ENCODE measurements at places on chromosomes 12 and 14.

DNA sequence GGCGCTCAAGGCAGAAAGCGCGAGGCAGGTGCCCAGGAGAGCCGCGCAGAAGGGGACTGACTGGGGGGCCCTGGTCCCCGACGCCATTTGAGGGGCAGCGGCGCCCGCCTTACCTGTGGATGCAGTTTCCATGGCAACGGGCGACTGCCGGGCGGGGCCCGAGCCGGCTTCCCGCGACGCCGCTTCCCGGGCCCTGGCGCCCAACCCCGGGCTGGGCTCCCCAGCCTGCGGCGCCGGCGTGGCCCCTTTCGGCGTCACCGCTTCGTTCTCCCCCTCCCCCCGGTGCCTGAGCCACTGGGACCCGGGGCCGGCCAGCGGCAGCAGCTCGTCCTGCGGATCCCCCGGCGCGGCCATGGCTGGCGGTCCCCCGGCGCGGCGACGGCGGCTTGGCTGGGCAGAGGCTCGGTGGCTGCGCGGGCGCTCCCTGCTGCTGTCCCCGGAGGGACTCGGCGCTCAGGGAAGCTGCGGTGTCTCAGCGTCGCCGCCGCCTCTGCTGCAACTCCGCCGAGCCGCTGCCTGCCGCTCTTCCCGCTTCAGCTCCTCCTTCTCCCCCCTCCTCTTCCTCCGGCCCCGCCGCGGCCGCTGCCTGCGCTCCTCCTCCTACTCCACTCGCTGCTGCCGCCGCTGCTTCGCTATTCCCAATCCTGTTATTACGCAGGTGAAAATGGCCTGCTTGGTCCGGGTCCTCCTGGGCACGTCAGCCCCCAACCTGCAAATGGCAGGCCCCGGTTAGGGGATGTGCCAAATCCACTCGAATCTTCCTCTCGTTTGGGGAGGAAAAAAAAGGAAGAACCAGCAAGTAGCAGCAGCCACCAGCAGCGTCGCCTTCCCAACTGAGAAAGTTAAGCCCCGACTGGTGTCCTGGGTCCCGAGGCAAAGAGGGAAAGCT is at the start of gene RTN1:
TSS of gene RTN1 (minus strand) at position 500 of the 889 bp plus-strand sequence. CDS start at position 354, 146 bp downstream.
- peak; percentile 34 for DNase-seq

GRCh38 chr14:69910871-69911270 is 31.7 kb downstream of the SMOC1 start:
- DNase-seq, result no peak

GRCh38 chr14:102525219-102525928 is 15.8 kb upstream of the ANKRD9 start:
- DNase-seq, result no peak

GRCh38 chr12:67068761-67069450 is 200.3 kb upstream of the CAND1 start:
- peak; percentile 40 for DNase-seq

DNA sequence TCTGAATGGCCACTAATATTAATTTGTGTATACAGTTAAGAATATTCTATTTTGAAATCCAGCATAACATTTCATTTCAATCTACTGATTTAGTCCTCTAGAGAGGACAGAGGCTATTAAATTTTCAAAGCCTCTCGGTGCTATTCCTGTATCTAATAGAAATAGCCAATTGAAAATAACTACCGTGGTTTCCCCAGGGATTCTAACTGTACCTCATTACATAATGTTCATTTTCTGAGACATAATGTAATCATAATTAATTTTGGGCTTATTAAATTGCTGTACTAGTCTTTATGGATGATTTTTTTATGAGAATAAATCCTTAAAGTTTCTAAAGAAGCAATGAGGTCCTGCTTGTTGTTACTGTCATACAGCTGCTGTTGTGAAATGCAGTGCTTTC is 38.6 kb upstream of the ACSS3 start:
- DNase-seq, result no peak

DNA sequence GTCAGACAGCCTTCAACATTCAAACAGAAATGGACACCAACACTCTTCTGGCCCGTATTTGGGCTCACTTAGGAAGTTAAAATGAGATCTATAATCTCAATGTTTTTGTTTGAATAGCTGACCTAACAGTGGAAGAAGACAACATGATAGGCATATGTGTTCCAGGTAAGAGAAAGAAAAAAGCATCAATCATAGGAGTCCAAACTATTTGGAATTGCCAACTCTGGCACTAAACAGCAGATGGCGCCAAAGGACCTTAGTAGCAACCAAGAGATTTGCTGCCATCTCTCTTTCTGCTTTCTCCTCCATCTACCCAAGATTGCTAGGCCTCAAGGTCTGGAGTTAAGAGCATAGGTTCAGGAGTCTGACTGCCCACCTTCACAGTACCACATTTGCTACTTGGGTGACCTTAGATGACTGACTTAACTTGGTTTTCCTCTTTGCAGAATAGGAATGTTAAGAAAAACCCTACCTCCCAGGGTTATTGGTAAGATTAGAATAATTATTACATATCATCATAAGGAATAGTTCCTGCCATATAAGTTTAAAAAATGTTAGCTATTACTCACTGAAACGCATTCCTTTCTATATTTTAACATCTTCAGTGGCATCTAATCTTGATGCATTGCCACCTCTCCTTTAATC is 30.2 kb downstream of the PEX5 start:
- DNase-seq, result peak; percentile 60

DNA sequence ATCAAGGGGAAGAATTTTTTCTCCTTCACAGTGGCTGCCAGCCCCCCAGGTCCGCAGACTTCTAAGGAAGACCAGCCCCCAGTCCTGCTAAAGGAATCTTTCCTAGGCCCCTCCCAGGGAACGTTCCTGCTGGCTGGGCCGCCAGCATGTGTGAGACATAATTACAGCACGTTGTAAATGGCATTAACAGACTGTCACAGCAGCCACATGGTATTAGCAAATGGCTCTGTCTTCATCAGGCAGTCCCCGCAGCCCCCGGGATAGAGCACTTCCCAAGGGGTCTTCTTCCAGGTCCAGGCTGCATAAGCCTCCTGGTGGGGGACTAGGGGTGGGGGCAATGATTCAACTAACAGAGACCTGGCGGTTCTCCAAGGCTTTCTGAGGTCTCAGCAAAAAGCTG is 34.9 kb upstream of the FAM222A start:
- no peak for DNase-seq

DNA sequence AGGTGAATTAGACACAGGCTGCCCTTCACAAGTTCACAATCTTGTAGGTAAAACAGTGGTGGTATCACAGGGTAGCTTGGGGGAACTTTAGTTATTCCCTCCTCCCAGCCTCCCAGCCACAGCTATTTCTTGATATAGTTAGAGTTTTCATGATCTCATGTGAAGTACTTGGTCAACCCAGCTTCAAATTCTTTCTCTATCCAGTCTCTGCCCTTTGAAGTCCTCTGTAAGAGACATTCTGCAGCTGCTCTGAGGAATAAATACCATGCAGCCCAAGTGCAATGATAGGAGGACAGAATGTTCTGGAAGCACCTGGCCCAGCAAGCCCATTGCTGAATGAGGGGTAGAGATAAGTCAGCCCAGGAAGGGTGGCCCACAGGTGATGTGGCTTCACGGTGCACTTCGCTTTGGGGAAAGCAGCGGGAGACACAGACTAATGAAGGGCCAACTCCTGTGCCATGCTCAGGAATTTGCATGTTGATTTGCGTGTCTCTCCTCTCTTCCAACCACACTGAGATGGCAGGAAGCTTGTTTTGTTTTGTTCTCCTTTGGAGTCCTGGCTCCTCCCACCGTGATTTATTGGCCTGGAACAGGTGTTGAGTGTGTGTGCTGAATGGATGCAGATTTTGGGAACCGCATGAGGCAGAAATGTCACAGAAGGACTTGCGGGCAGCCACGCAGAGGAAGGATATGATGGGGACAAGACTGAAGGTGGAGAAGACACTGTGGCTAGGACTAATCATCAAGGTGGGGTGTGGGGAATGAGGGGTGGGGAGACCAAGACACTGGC is 8.0 kb upstream of the TXNRD1 start:
- DNase-seq, result no peak

DNA sequence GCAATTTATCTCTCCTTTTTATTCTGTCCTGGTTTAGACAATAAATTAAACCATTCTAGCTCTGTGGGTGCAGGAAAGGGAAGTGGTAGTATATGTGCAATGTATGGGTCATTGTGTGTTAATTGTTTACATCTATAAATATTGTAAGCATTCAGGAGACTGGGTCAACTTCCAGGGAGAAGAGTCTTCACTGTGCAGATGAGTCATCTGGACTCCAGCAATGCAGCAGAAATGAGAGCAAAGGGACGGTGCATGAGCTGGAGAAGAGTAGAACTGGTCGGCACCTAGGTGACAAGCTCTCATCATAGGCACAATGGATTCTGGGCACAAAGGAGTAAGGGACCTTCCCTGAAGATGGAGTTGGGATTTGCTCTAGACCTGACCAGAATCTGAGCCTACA is 211.1 kb upstream of the DAAM1 start:
- DNase-seq, result no peak

- peak; percentile 58 for DNase-seq
Observed at GRCh38 chr12:958588-959123, 9.2 kb upstream of the RAD52 start.

- no peak for DNase-seq
Observed at GRCh38 chr14:103223818-103224352, 100.6 kb downstream of the TNFAIP2 start.

DNA sequence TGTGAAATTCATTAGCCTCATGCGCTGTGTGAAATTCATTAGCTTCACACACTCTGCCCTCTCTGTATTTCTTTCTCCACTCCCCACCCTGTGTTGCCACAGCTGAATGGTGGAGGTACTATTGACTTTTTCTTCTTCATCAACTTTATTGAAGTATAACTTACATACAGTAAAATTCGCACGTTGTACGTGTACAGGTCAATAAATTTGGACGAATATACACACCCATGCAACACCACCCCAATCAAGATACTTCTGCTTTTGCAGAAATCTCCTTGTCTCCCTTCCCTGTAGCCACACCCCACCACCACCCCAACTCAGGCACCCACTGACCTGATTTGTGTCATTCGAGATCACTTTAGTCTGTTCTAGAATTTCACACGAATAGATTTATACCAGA is 51.8 kb downstream of the FBXL14 start:
- no peak for DNase-seq

DNA sequence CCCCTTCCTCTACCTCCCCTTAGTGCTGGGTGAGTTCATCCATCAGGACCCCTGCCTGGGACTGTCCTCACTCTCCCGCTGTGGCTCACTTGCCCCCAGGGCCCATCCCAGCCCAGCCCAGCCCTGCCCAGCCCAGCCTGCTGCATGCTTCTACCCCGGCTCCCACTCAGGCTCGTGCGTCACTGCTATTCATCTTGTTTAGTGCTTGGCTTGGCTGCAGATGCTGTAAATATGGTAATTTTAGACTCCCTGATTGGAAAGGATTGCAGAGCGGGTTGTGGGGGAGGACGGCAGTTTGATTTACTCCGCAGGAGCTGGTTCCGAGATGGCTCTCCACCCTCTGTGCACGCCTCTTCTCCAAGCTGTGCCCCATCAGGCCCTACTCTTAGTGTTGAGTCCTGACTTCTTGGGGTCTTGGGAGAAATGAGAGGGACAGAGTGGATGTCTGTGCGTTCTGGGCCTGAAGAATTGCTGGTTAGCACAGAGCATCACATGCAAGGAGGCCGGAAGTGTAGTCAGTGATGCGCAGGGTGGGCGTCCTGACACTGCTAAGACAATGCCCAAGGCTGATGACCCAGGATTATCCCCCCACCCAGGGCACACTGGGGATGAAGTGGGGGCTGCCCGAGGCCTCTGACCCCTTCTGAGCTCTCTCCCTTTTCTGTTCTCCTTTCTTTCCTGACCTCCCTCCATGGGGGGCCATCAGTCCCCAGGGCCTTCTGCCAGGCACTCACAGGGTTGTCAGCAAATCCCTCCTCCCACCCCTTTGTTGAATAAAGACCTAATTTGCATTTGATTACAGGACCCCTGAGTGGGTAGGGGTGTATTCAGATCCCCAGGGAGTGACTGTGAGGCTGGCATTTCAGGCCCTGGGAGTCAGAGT is 244.4 kb downstream of the ZFP36L1 start:
- no peak for DNase-seq

- no peak for DNase-seq
Observed at GRCh38 chr14:82047777-82048470, 514.3 kb upstream of the SEL1L start.

DNA sequence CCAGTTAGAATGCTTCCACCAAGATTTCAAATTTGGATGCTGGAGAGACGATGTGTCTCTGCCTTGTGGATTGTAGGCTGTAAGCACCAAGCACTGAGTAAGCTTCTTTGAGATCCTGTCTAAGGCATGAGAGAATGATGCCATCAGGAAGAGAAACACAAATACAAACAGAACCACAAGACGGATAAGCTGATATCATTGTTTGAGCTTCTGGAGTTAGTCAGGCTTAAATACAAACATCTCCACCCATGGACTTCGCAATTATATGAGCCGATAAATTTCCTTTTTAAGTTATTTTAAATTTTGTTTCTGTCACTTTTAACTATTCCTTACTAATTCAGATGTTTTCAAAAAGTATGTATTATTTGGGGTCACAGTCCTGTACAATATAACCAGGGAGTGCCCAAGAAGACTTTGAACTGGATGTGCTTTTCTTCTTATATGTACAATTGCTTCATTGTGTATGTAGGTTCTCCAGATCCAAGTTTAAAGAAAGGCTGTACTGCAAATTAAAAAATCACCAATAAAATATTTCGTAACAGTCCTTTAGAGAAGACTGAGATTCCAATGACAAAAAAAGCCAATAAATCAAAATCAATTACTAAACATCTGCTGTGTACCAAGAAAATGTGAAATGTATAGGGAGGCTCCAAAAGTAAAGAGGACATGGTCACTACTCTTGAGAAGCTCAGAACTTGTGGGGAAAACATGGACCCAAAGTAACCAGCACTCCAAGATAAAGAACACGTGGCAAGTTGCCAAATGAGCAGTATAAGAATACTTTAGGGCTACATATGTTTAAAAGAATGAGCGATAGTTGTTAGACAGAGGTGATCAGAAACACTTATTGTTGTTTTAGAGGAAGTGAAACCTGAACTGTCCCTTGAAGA is 274.1 kb downstream of the ADAMTS20 start:
- DNase-seq, result peak; percentile 44
